ENCODE measurements at places on chromosomes 1 and 21.

- DNase-seq, result no peak
Observed at GRCh38 chr1:29011775-29012174, 97.4 kb downstream of the EPB41 start.

DNA sequence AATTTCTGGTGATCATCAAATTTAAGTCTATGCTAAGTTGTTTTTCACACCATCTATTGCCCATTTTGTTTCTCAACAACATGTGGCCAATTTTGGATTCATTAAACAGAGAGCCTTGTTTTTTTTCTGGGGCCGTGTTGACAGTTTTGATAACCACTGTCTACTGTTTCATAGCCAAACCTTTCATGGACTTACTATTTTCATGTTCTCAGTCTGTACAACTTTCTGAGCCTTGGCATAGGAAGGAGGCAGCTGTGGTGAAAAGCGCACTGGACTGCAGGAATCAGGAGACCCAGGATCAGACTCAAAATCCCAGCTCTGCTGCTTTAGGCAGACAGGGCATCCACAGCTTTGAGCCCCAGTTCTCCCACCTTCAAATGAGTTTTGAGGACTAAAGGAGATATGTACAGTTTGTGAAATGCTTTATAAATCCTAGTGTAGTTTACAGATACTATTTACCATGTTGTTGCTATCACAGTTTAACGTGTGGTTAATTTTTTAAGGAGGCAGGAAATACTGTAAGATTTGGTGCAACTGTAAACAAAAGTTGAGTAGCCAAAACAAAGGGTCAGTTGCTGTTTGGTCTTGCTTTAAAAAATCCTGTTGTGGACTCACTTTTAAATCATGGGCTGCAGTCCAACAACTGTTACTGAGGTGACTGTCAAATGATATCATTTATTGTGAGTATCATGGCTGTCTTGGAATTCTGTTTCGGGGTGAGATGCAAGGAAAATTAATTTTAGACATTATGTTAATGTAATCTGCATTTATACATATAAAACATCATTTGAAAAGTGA lies 2.9 kb downstream of the MACO1 start:
- no peak for DNase-seq

GRCh38 chr1:61921435-61921834 lies 179.2 kb downstream of the PATJ start:
- DNase-seq, result no peak

- no peak for DNase-seq
Observed at GRCh38 chr1:169528215-169529067, 42.7 kb upstream of the SLC19A2 start.

DNA sequence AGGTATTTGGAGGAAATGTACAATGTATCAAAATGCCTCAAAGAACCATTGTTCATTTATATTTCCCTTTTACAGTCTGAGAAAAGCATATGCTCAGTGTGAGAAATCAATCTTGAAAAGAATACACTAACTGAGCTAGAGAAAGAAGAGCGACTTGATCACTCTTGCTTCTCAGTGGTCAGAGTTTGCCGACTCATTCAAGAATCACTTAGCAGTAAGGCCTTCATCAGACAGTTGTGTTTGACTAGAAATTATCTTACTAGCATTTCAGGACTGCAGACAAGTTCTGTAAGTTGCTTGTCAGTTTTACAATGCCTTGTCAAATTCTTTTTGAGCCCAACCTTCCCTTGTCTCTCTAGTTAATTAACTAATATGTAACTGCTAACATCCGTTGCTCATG lies 12.9 kb downstream of the RGS18 start:
- no peak for DNase-seq

DNA sequence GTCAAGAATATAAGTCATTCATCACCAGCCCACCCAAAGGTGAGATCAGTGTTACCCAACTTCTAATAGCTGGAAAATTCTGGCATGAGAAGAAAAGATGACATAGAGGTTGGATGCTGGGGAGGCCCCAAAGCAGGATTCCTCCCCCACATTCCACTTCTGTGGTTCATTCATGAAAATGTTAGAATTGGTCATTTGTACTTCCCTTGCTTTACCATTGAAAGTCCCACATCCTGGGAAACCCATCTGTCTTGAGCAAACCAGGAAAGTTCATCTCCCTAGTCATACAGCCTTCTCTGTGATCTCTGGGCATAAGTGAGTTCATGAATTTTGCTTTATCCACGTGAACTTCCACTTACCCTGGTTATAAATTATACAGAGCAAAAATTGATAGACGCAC lies 66.8 kb downstream of the SERINC2 start:
- no peak for DNase-seq

DNA sequence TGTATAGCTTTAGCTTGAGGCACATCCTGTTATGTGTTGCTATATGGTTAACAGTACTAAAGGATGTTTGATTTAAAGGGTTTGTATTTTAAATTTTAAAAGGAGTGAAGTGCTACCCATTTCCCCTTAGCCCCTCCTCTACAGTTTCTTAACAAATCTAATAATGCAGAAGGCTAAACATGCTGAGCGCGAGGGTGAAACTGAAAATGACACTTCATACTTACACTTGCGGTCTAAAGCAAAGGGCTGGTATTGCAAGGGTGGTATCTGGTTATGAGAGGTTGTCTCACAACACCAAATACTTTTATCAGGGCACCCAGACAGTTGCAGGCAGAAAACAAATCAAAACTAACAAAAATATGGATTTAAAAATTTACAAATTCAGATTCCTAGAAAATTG lies 172.3 kb downstream of the SIPA1L2 start:
- no peak for DNase-seq

GRCh38 chr1:58850636-58851035 lies 66.8 kb upstream of the JUN start:
- DNase-seq, result no peak

GRCh38 chr1:173245892-173246291 lies 38.8 kb upstream of the TNFSF4 start:
- no peak for DNase-seq

DNA sequence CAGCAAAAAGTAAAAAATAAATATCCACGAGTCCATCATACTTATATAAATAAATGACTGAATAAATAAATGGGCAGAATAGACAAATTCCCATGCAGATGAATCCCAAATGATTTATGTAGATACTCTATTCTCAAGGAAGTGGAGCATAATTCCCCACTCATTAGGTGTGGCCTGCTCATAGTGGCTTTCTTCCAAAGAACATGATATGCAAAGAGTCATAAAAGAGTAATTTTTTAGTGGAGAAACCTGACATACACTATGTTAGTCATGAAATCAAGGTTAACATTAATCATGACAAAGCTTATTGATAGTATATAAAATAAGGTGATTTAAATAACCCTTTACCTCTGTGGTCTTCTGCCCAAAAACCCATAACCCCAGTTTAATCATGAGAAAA lies 298.9 kb downstream of the DPYD start:
- DNase-seq, result no peak

GRCh38 chr1:75341537-75341936 lies 207.3 kb downstream of the LHX8 start:
- DNase-seq, result no peak

- no peak for DNase-seq
Observed at GRCh38 chr1:219533280-219533679, 79.6 kb downstream of the ZC3H11B start.

- no peak for DNase-seq
Observed at GRCh38 chr1:161491472-161491871, 13.8 kb upstream of the FCGR2A start.

DNA sequence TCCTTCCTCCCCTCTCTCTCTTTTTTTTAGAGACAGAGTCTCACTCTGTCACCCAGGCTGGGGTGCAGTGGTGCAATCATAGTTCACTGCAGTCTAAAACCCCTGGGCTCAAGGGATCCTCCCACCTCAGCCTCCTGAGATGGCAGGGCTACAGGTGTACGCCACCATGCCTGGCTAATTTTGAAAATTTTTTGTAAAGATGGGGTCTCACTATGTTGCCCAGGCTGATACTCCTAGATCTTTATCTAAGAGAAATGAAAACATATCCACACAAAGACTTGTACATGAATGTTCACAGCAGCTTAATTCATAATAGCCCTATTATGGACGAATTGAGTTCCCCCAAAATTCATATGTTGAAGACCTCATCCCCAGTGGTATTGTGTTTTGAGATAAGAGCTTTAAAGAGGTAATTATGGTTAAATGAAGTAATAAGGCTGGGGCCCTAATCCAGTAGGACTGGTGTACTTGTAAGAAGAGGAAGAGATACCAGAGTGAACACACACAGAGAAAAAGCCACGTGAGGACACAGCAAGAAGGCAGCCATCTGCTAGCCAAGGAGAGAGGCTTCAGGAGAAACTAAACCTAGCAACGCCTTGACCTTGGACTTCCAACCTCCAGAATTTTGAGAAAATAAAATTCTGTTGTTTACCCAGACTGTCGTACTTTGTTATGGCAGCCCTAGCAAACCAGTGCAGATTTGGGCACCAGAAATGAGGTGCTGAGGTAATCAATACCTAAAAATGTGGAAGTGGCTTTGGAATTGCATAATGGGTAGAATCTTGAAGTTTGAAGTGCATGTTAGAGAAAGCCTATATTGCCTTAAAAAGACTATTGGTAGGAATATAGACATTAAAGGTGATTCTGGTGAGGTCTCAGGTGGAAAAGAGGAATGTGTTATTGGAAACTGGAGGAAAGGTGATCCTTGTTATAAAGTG lies 13.2 kb downstream of the IFNLR1 start:
- DNase-seq, result no peak

DNA sequence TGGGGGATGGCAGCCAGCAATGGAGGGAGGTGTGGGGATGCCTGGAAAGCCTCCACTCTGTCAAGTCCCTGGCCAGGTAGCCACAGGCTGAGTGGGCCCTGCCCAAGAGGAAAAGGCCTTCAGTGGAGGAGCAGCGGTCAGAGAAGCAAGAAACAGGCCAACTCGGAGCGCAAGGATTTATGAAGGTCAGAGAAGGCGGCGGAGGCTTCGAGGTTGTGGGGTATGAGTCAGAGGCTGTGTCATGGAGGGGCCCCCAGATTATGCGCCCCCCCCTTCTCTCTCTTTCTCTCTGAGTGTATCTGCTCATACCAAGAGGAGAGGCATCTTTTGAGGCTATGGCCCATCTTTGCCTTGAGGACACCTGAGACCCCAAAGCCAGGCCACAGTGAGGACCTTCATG lies 99.5 kb downstream of the CASZ1 start:
- DNase-seq, result no peak

DNA sequence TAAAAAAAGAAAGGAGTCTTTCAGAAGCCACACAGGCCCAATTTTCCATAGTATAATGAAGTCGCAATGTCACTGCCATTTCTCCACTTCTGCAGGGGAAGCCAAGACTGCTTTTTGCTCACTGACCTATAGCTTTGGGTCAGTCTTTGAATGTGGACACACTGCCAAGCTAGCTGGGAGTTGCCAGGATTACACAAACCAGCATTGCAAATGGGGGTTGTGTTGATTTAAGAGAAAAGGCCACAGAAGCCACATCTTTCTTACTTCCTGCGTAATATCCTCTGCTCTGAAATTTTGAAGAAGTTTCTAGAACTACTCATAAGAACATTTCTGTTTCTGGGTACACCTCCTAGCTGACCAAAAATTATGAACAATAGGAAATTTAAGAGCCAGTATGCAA lies 45.8 kb upstream of the SAMSN1 start:
- DNase-seq, result no peak

DNA sequence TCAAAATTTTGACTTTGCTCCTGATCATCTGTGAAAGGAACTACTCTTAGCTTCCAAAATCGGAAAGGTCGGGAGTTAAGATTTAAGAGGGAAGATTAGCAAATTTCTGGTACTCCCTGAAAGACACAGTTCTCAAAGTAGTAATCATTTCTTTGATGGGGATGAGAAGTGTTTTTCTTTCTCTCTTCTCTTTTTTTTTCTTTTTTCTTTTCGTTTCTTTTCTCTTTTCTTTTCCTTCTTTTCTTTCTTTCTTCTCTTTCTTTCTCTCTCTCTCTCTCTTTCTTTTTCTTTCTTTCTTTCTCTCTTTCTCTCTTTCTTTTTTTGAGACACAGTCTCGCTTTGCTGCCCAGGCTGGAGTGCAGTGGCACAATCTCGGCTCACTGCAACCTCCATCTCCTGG lies 5.1 kb upstream of the RAB29 start:
- no peak for DNase-seq

DNA sequence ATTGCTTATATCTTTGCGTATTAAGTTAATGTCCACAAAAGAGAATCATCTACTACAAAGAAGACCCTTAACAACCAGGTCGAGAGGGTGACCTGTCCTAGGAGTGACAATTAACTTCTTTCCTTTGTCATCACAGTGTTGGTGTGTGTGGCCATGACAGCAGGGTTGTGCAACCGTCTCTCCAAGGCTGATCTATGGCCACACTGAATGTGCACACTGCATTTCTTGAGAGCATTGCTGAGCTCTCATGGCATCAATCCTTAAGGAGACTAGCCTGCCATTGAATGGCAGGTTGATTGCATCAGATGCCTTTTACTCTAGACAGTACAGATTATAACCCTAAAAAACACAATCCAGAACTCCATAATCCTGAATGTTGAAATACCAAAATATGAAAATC lies 86.5 kb upstream of the OLFM3 start:
- DNase-seq, result no peak

DNA sequence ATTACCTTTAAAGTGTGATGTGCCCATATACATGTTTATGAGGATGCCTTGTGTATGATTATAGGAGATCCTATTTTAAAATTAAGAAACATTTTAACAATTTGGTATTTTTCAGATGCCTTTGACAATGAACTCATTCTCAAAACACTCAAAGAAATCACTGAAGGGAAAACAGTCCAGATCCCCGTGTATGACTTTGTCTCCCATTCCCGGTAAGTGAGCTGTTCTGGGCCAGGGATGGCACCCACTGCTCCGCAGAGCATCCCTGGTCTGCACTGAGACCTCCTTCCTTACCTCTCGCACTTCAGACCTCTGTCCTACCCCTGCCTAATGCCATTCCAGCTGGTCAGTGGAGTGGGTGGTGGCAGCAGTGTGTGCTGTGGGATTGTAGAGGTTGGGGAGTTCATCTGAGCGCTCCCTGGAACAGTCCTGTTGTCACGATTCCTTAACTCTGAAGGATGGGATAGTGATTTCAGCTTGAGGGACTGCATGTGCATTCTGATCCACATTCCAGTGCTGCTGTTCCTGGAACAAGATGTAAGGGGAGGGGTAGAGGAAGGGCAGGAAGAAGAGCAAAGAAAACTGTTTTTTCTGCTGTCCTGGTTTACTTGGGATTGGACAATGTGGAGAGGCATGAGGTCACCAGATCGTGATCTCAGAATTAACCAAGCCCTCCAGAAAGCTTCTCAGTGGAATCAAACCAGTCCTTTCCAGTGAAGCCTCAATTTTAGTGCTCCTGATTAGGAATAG lies 63.9 kb downstream of the UCK2 start:
- DNase-seq, result no peak

- no peak for DNase-seq
Observed at GRCh38 chr1:94614996-94615395, 73.4 kb upstream of the F3 start.

- no peak for DNase-seq
Observed at GRCh38 chr1:52348704-52349300, 17.2 kb downstream of the CC2D1B start.

GRCh38 chr21:22855581-22855980 lies 1857.4 kb downstream of the NCAM2 start:
- no peak for DNase-seq

GRCh38 chr1:6477039-6477820 lies 11.3 kb upstream of the TNFRSF25 start:
- DNase-seq, result no peak

All from stimulated activated CD4-positive, alpha-beta T cell treated with anti-CD3 and anti-CD28 coated beads, TNF-alpha, amount 100 ng/mL, for 1 hour (primary cell).